ENCODE measurements at places on chromosomes 12 and 14. TPM values are rescaled to one million over a fixed set of nuclear protein-coding genes. Genes with fewer than 3 reads are reported as not detected.

Gene ASCL1
- total RNA-seq, result not detected

Gene SRGAP1
- total RNA-seq, result 14.5 TPM

Gene CD4
- 1.9 TPM for total RNA-seq

Gene SLC6A12
- not detected for total RNA-seq

Gene IGFBP6
- total RNA-seq, result 396 TPM

Gene CLEC12A
- total RNA-seq, result not detected

Gene C12orf54
- not detected for total RNA-seq

Gene CNTN1
- 2.6 TPM for total RNA-seq

Gene SRP54
- 85.4 TPM for total RNA-seq

Gene CFAP251
- 6.8 TPM for total RNA-seq

Gene ALKBH2
- total RNA-seq, result 16.0 TPM

Gene CLEC14A
- 2.3 TPM for total RNA-seq

Gene GOLGA5
- total RNA-seq, result 64.7 TPM

Gene ITGA7
- 1.3 TPM for total RNA-seq

Gene COQ5
- 29.8 TPM for total RNA-seq

Gene C14orf132
- 20.6 TPM for total RNA-seq

Gene SLC25A21
- 0.97 TPM for total RNA-seq

Gene DAO
- not detected for total RNA-seq

Gene E2F7
- 10.4 TPM for total RNA-seq

Gene HOXC13
- total RNA-seq, result 0.32 TPM

Gene TSPAN11
- 0.32 TPM for total RNA-seq

Gene ISM2
- under 0.01 TPM for total RNA-seq

Gene CEBPE
- not detected for total RNA-seq

Gene AVPR1A
- not detected for total RNA-seq
